ENCODE measurements at places on chromosomes 16 and 17.
A peak's percentile ranks its signal among the peaks of the same experiment; 100 is the strongest.

DNA sequence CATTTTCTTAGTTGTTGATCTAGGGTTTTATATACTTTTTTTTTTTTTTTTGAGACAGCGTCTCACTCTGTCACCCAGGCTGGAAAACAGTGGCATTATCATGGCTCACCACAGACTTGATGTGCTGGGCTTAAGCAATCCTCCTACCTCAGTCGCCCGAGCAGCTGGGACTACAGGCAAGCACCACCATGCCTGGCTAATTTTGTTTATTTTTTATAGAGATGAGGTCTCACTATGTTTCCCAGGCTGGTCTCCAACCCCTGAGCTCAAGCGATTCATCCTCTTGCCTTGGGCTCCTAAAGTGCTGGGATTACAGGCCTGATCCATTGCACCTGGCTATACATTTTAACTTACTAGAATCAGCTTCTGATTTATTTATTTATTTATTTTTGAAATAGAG lies 34.2 kb upstream of the ATP2A3 start:
- no peak for DNase-seq

DNA sequence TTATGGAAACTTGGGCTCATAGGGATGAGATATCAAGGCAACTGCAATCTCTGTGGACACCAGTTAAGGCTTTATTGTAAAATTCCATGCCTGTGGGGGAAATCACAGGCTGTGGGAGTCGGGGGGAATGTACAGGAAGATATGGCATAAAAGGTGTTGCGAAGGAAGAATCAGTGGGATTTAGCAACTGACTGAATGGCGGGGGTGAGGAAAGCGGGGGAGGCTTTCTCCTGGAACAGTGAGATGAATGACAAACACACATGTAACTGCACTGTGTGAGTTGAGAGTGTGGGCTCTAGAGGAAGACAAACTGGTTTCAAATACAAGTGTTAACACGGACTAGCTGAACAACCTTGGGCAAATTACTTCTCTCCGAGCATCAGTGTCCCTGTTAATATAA lies 143.7 kb downstream of the PRKCB start:
- no peak for DNase-seq

DNA sequence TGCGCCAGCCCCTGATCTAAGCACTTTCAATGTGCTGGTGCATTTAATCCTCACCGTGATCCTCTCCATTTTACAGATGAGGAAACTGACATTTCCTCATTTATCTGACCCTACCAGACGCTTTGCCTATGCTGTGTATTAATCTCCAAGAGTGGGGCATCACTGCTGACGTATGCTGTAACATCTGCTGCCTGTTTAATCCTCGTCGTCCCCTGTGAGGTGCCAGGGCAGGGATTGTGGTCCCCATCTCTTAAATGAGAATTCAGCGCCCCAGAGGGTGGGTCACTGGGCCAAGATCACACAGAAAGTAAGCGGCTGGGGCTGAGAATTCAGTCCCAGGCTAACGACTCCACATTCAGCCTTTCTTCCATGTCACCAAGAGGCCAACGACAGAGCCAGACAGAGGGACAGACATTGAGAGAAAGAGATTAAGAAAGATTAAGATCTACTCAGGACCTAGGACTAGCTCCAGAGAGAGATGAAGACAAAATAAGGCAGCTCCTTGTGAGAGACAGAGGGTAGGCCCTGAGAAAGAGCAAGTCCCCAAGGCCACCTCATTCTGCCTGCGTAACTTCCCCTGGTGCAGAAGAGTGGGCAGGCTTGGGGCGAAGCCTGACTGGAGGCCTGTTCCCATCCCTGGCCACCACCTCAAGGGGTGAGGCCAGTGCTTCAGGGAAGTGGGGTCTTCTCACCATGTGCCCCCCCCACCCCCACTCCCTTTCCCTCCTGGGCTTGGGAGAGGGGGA lies 13.5 kb downstream of the CACNA1G start:
- DNase-seq = no peak

GRCh38 chr16:73529303-73530012 lies 481.5 kb upstream of the ZFHX3 start:
- no peak for DNase-seq

DNA sequence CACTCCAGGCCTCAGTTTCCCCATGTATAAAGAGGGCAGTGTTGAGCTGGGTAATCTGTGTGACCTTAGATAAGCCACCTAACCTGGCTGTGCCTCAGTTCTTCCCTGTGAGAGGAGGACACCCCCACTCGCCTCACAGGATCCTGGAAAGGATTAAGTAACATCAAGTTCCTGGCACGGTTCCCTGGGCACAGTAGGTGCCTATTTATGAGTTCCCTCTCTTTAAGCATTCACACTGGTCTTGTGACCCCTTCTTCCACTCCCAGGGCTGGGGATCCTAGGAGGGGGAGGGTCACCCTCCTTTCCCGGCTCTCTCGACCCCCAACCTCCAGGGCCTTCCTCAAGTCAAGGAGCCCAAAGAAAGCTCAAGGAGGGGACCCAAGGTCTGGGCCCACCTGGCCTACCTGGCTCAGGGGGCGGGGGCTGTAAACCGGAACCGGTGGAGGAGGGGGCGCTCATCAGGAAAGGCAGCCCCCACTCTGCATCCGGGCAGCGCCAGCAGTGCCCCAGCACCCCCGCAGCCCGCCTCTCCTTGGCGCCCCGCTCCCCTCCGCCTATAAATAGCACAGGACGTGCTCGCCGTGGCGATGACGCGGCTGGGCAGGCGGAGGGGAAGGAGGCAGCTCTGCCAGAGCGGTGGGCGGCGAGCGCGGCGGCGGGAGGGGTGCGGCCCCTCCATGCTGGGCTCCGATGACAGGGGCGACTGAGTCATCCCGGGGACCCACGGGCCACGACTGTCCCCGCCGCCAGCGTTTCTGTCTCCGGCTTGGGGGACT lies 9.4 kb downstream of the RPL19 start:
- DNase-seq = no peak

- DNase-seq = no peak
Observed at GRCh38 chr17:13793951-13794350, 192.2 kb upstream of the HS3ST3A1 start.

GRCh38 chr17:40697297-40697696 lies 6.3 kb downstream of the KRT24 start:
- DNase-seq = no peak

GRCh38 chr16:49598383-49599170 lies 225.0 kb downstream of the C16orf78 start:
- DNase-seq = no peak

DNA sequence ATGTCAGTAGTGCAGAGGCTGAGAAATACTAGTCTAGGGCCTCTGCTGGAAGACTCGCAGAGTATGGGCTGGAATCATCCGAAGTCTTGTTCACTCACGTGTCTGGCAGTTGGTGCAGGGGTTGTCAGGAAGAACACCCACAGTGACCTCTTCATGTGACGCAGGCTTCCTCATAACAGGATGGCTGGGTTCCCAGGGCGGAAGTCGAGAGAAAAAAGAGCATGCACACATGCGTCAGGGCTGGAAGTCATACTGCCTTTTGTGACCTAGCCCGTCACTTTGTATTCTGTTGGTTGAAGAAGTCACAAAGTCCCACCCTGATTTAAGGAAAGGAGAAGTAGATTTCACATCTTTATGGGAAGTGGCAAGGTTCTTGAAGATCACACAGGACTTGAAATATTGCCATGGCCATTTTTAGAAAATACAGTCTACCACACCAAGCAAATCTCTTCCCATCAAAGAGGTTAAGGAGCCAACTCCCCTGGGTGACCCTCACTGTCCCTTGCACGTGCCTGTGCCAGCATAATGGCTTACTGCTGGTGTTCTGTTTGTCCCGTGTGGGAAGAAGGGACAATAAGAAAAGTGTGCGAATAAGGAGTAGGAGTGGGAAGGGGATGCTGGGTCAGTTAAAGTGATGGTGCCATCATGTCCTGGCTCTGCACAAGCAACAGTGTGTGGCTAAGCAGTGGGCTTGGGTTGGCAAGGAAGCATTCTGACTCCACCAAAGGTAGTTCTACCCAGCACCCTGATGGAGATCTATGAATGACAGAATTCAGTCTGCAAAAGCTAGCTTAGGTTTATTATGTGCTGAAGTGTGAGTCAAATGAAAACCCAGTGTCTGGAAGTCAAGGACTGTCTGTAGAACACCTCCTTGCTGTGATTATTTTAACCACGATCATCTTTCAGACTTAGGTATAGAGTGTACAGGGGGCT lies 28.1 kb downstream of the HEATR3 start:
- DNase-seq = no peak

DNA sequence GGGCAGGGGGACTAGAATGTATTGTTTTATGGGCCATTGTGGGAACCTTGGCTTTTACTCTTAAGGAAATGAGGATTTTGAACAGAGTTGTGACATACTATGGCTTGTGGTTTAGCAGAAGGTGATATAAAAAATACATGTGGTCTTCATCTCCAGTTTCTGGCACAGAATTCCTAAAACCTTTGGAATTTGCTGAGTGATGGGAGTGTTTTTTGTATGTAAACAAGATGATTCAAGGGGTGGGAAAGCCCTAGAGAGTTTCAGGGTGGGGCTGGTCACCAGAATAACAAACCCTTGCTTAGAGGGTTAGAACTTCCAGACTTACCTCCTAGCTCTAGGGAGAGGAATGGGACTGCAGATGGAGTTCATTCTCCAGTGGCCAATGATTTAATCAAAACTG lies 316.1 kb downstream of the PHKB start:
- no peak for DNase-seq

DNA sequence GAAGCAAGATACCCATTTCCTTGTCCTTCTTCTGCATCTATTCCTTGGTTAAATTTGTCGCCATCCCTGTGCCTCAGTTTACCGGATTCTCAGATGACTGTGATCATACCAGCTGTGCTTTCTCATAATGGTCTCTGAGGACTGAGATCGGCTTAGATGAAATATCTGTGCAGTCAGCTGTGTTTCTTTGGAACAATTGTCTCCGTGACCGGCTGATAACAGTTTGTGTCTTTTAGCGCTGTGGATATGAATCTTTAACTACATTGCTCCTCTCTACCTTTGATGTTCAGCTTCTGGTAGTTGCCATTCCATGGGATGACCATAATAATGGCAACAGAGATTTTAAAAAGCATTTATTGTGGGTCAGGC lies 473 bp downstream of the FTO start:
- DNase-seq = no peak

- no peak for DNase-seq
Observed at GRCh38 chr17:4001048-4001590, 36.9 kb upstream of the ATP2A3 start.

GRCh38 chr16:2273931-2274330 lies 6.0 kb upstream of the RNPS1 start:
- no peak for DNase-seq

- peak; percentile 81 for DNase-seq
Observed at GRCh38 chr17:80855948-80856862, 135.4 kb upstream of the CHMP6 start.

DNA sequence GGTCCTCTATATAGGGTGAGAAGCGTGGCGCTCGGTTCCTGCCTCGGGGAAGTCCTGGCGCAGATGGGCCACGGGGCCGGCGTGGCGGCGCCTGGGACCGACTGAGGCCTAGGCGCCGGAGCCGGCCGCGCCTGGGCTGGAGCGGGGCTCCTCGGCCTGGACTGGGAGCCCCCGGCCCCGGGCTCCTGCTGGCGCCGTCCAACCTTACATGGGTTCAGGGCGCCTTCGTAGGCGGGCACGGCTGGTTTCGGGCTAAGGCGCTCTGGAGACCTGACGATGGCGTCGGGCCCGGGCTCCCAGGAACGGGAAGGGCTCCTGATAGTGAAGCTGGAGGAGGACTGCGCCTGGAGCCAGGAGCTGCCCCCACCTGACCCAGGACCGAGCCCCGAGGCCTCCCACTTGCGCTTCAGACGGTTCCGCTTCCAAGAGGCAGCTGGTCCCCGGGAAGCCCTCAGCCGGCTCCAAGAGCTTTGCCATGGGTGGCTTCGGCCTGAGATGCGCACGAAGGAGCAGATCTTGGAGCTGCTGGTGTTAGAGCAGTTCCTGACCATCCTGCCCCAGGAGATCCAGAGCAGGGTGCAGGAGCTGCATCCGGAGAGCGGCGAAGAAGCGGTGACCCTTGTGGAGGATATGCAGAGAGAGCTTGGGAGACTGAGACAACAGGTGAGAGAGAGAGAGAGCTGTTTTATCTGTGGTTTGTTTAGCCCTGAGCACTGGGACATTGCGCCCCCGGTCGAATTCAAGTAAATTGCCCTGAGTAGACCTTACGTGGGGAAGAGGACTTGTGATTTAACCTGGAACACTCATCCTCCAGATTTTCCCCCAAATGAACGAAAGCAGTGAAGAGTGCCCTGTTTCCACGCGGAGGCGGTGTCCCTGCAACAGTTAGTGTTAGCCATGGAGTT lies 504 bp downstream of the ZNF263 start:
- DNase-seq = no peak

- DNase-seq = no peak
Observed at GRCh38 chr17:6043405-6043804, 26.8 kb upstream of the WSCD1 start.
